Fibroblast of skin of back (primary cell): ENCODE measurements at places on chromosomes 16 and 17.

DNA sequence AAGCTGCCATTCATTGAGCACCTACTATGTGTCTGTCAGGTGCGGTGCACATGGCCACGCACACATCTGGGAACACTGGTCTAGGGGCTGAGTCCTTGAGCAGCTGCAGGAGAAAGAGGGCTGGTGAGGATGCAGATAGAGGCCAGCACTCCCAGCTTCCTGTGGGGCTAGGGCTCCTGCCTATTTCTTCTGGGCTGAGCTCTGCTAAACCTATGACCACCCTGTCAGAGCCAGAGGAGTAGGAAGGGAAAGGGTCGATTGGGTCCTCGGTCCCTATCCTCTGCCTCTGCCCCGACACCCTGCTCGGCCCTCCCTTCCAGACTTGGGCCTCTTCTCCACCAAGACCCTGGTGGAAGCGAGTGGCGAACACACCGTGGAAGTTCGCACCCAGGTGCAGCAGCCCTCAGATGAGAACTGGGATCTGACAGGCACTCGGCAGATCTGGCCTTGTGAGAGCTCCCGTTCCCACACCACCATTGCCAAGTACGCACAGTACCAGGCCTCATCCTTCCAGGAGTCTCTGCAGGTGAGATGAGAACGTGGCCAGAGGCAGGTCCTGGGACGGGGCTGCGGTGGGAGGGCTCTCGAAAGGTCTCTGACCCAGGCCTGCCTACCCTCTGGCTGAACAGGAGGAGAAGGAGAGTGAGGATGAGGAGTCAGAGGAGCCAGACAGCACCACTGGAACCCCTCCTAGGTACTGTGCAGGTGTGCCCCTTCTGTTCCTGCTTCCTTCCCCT is 4.0 kb upstream of the TMEM88 start:
- DNase-seq: no peak

DNA sequence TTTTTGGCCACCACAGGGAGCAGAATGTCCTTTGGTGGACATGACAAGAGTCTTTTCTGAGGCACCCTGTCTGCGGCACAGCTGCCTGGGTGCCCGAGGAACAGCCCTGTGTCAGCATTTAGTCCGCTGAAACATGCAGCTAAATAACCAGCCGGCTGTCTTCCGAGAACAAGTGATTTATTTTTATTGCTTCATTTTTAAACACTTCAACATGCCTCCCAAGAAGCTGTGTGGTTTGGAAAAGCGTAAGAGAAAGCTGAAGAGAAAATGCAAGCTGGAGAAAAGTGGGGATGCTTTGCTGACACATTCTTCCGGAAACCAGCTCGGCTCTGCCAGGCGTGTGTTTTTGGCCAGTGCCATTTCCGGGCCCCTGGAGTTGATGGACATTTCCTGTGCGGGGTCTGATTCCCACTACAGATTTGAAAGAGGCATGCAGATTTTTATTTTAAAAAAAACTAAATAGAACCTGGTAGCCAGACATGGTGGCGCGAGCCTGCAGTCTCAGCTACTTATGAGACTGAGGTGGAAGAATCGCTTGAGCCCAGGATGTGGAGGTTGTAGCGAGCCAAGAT is 94.7 kb downstream of the SEC14L1 start:
- DNase-seq: peak; percentile 85

GRCh38 chr16:6616746-6617145 is 715.9 kb upstream of the RBFOX1 start:
- no peak for DNase-seq

DNA sequence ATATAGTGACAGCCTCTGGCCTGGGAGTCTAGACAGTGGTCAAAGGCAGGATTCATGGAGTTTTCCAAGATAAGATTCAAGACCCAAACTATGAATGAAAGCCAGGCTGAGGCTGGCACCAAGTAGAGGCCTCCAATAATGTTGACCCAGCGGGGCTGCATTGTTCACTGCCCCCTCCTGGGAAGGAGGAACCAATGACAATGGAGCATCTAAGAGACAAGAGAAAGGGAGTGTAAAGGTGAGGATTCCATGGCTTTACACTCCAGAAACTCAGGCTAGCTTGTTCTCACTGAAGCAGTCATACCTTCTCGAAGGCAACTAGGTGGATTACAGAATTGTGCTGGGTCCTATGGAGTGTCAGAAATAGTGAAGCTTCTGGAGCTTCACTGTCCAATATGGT is 380.3 kb downstream of the WWOX start:
- no peak for DNase-seq

DNA sequence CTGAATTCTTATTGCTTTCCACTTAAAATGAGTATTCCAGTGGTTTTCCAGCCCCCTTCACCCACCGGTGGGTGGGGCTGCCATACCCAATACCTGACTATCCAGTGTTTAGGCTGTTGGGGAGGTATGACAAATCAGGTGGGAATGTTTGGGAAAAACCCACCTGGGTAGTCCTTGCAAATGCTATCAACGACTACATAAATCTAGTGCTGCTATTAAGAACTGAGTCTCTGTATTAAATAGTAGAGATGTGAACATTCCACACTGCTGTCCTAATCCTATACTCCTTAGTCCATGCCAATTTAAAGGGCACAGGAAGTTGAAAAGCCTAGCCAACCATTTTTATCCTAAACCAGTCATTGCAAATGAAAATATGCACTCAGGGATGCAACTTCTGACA is 126.6 kb downstream of the AXIN2 start:
- DNase-seq: no peak

GRCh38 chr17:73863761-73864535 is 219.7 kb upstream of the SDK2 start:
- no peak for DNase-seq

- DNase-seq: peak; percentile 85
These were observed 13.7 kb upstream of the GUCY2D start for GRCh38 chr17:7988750-7989178.

- peak; percentile 28 for DNase-seq
These were observed 125.2 kb downstream of the ZFHX3 start for GRCh38 chr16:72922714-72923113.

- no peak for DNase-seq
These were observed 2.4 kb downstream of the HLF start for GRCh38 chr17:55266958-55267688.
